Activated CD4-positive, alpha-beta T cell treated with anti-CD3 and anti-CD28 coated beads, Interleukin-10, Interleukin-2, amounts not matched to agents 100 ng/mL and 50 ng/mL, durations not matched to agents 16 hours and 8 hours (primary cell): ENCODE measurements at places on chromosomes 7 and 10.

DNA sequence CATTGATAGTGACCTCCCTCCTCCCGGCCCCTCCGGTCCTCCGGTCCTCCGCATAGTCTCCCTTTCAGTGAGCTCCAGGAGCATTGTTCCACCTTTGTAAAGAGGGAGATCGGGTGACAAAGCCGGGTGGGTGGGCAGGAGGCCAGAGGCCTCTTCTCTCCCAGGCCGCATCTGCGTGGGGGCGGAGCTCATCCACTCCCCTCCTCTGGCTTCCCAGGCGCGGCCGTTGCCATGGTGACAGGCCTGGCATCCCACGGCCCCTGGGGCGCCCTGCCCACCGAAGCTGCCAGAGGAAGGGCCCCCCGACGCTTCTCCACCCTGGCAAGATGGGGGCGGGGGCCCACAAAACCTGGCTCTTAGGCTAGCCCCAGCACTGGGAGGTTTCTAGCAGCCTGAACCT lies 4.4 kb upstream of the FZD9 start:
- no peak for DNase-seq

- DNase-seq, result peak; percentile 99
Measured at GRCh38 chr10:75234017-75234682, 1.6 kb downstream of the COMTD1 start.

- DNase-seq, result no peak
Measured at GRCh38 chr7:86929293-86930109, 130.0 kb downstream of the ELAPOR2 start.

DNA sequence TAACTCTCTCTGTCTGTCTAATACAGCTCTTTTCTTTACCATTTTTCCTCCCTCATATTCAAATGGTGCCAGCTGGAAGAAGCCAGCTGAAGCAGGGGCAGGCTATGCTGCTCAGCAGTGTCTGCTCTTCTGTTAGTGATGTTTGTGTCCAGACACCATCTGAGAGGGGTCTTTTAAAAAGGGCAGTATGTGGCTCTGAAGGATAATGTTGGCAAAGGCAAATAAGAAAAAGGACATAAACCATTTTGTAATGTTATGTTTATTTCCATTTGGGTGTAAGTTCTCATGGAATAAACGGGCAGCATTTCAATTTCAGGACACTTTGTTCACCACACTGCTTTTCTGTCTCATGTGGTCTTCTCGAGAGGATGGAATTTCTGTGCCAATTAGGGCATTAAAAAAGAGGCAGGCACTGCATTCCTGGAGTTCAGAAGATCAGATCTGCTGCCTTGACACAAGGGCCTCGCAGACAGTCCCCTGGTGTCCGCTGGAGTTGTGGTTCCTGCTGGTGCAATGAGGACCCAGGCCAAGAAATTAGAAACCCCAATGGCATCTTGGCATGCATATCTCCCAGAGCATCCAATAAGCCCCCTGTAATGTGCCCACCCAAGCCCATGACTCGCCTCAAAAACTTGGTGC lies 109.0 kb upstream of the ELMO1 start:
- DNase-seq, result no peak

GRCh38 chr7:24786941-24787340 lies 29.7 kb upstream of the GSDME start:
- DNase-seq, result peak; percentile 63

DNA sequence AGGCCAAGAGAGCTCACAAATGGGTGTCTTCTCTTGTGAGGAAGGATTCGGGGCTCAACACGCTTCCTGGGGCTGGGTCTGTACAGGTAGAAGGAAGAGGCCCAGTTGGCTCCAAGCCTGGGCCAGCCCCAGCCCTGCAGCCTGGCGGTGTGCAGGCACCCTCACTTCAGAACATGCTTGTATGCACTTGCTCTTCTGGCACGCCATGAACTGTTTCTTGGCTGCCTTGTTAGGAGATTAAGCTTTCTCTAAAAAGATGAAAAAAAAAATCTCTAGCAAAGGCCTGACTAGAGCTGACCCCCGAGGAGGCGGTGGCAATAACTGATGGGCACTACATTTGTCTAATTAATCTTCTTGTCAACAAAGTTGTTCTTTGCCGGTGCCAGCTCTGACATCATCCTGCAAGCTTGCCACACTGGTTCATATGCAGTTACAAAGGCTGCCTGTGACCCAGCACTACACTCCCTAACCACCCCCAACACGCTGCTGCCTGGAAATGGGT lies 94.7 kb downstream of the WDR11 start:
- no peak for DNase-seq
